ENCODE measurements at places on chromosomes 12 and 14.

GRCh38 chr14:41859336-41859735 lies 252.7 kb downstream of the LRFN5 start:
- no peaks in the 10 kb centered on the region for H3K4me1 ChIP-seq
- no peak overlapping the region for H3K27ac ChIP-seq
- no peak overlapping the region for H3K4me3 ChIP-seq
- DNase-seq, result no peak
- H3K27me3 ChIP-seq, result no peaks in the 10 kb centered on the region

DNA sequence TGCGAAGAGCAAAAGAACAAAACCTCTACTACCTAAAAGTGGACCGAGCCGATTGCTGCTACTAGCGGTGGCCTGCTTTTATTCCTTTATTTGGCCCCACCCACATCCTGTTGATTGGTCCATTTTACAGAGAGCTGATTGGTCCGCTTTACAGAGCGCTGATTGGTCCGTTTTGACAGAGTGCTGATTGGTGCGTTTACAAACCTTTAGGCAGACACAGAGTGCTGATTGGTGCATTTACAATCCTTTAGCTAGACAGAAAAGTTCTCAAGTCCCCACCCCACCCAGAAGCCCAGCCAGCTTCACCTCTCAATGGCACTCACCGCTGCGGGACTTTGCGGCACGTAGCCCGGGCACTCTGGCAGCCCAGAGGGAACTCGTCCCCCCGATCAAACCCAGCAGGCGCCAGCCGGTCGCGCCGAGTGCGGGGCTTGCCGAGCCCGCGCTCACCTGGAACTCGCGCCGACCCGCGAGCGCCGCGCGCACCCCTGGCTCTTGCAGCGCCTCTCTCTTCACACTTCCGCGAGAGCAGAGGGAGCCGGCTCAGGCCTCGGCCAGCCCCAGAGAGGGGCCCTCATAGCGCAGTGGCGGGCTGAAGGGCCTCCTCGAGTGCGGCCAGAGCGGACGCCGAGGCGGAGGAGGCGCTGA lies 8.7 kb upstream of the FGD4 start:
- no peak overlapping the region for H3K27ac ChIP-seq
- peak; percentile 35 for DNase-seq
- peaks cover 7% of the 10 kb centered on the region for H3K4me1 ChIP-seq
- no peak overlapping the region for H3K4me3 ChIP-seq
- no peaks in the 10 kb centered on the region for H3K36me3 ChIP-seq

GRCh38 chr12:56990648-56991318 lies 15.6 kb downstream of the ZBTB39 start:
- H3K27me3 ChIP-seq, result no peaks in the 10 kb centered on the region
- no peak for DNase-seq
- no peaks in the 10 kb centered on the region for H3K36me3 ChIP-seq
- no peak overlapping the region for H3K27ac ChIP-seq
- no peak overlapping the region for H3K4me3 ChIP-seq

DNA sequence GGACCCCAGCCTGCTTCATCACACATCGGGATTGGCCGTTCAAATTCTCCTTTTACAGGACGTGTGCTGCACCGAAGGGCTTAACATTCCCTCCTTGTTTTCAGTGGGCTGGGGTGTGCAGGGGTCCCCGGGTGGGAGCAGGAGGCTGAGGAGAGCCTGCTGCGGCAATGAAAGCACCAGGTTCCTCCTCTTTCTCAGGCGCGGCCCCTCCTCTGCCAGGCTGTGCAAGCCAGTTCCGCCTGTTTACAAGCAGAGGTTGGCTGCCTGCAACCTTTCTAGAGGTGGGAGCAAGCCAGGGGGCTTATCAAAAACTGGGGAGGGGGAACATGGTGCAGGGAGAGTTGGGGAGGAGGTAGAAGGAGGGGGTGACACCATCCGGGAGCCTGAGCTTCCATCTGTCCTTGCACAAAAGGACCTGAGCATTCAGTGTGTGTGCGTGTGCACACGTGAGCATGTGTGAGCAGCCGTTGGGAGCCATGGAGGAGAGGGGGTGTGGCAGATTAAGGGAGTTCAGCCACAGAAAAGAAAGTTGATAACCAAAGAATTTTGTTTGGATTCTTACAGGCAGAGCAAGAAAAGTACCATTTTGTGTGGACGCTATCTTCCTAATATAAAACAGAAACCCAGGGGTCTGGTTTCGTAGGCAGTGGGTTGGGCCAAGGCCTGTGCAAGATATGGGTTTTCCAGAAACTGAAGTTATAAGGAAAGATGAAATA lies 108.8 kb upstream of the RFLNA start:
- no peak overlapping the region for H3K4me3 ChIP-seq
- no peaks in the 10 kb centered on the region for H3K4me1 ChIP-seq
- no peak for DNase-seq
- no peaks in the 10 kb centered on the region for H3K36me3 ChIP-seq
- H3K27ac ChIP-seq, result no peak overlapping the region
- no peaks in the 10 kb centered on the region for H3K27me3 ChIP-seq

DNA sequence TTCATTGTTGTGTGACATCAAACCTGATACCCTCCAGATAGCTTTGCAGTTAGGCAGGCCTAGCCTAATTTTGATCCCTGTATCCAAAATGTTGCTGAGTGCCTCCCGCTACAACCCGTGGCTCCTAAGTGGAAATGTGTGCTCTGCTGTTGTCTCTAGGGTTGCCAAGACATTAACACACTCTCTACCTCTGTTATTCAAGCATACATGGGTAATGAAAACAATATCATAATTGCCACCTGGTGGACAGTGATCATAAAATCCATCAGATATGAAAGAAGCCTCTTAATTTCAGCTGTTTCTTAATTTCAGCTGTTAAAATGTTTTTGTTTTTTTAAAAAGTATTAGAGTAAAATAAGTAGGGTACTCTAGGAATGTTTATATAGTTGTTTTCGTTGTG lies 93.5 kb downstream of the PLEKHA5 start:
- H3K4me3 ChIP-seq, result no peak overlapping the region
- no peaks in the 10 kb centered on the region for H3K36me3 ChIP-seq
- no peaks in the 10 kb centered on the region for H3K4me1 ChIP-seq
- no peak overlapping the region for H3K27ac ChIP-seq

DNA sequence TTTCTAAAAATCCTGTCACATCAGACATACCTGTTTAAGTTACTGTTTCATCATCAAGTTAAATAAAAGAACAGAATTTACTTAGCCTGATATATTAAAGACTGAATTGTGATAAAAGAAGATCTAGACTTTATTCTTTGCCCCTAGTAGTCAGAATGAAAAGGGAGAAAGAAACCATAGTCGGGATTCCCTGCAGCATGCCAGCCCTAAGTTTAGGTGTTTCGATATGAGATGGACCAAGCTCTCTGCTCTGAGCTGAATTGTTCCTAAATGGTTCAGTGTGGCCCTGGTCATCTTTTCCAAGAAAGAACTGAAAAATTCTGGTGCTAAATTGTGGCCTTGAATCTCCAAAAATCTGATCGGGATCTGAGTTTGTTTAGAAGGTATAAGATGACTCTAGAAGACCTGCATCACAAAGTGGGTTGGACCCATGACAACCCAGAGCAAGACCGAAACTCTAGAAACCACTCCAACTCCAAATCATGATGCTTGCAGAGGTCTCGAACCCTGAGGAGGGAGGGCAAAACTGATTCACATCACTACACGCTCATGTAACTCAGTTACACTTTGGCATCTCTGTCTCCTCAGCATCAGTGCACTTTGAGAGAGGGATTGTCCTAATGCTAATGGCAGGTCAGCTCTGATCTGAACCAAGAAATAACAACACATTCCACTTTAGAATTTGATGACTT lies 15.7 kb downstream of the PTGER2 start:
- no peaks in the 10 kb centered on the region for H3K36me3 ChIP-seq
- H3K27ac ChIP-seq, result no peak overlapping the region
- DNase-seq, result no peak
- H3K27me3 ChIP-seq, result peaks cover 23% of the 10 kb centered on the region
- no peak overlapping the region for H3K4me3 ChIP-seq
- H3K4me1 ChIP-seq, result peaks cover 12% of the 10 kb centered on the region

GRCh38 chr14:87698481-87698880 lies 294.5 kb downstream of the GALC start:
- no peaks in the 10 kb centered on the region for H3K27me3 ChIP-seq
- H3K27ac ChIP-seq, result no peak overlapping the region
- H3K36me3 ChIP-seq, result no peaks in the 10 kb centered on the region
- no peaks in the 10 kb centered on the region for H3K4me1 ChIP-seq

- H3K36me3 ChIP-seq, result no peaks in the 10 kb centered on the region
- H3K27me3 ChIP-seq, result no peaks in the 10 kb centered on the region
- H3K4me3 ChIP-seq, result no peak overlapping the region
- H3K4me1 ChIP-seq, result no peaks in the 10 kb centered on the region
- no peak for DNase-seq
Observed at GRCh38 chr12:41983394-41983793, 161.3 kb downstream of the GXYLT1 start.

GRCh38 chr12:116241157-116241759 lies 36.2 kb downstream of the MED13L start:
- H3K36me3 ChIP-seq, result no peaks in the 10 kb centered on the region
- no peak overlapping the region for H3K4me3 ChIP-seq
- DNase-seq, result no peak
- peaks cover 31% of the 10 kb centered on the region for H3K4me1 ChIP-seq
- H3K27ac ChIP-seq, result no peak overlapping the region

GRCh38 chr14:97057238-97058073 lies 260.3 kb downstream of the VRK1 start:
- no peak overlapping the region for H3K4me3 ChIP-seq
- no peak for DNase-seq
- peaks cover 6% of the 10 kb centered on the region for H3K27me3 ChIP-seq
- H3K27ac ChIP-seq, result no peak overlapping the region

DNA sequence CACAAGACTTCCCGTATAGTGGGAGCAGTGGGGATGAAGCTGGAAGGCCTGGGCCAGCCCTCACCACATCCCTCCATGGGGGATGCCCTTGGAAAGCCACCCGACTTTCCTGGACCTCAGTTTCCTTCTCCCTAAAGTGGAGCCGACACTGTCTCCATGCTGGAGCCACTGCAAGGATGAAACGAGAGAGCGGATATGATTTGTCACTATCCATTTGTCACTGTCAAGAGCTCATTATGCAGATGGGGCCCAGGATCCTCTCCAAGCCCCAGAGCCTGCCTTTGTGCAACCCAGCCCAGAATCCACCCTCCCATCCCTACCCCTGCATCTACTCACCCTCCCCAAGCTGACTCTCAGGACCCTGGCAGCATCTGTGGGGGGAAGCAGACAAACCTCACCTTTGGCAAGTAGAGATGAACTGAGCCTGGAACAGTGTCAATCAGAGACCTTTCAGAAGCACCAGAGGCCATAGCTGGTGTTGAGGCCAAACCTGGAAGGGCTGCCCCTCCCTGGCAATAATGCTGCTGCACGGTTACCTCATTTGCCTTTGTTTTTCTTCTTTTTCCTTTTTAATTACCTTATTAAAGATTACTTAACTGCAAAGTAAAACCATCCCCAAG lies 287.7 kb upstream of the RTL1 start:
- H3K27me3 ChIP-seq, result no peaks in the 10 kb centered on the region
- no peaks in the 10 kb centered on the region for H3K4me1 ChIP-seq
- no peaks in the 10 kb centered on the region for H3K36me3 ChIP-seq
